ENCODE measurements at places on chromosomes 12 and 14. TPM values are rescaled to one million over a fixed set of nuclear protein-coding genes. Genes with fewer than 3 reads are reported as not detected.

TPH2 gene
- total RNA-seq: not detected

SLC39A9 gene
- total RNA-seq: 56.2 TPM

MOK gene
- 3.4 TPM for total RNA-seq

LTBP2 gene
- total RNA-seq: 138 TPM

CLEC9A gene
- not detected for total RNA-seq

OR6C3 gene
- not detected for total RNA-seq

ARHGAP9 gene
- total RNA-seq: not detected

HEBP1 gene
- total RNA-seq: 31.5 TPM

KCNH3 gene
- not detected for total RNA-seq

CLEC4A gene
- total RNA-seq: not detected

ZFYVE1 gene
- total RNA-seq: 17.4 TPM

TAS2R46 gene
- 0.73 TPM for total RNA-seq

FOXA1 gene
- 0.39 TPM for total RNA-seq

SMIM41 gene
- not detected for total RNA-seq

RFX4 gene
- not detected for total RNA-seq

COX8C gene
- total RNA-seq: not detected

SPX gene
- not detected for total RNA-seq

SLC8A3 gene
- not detected for total RNA-seq

INHBE gene
- not detected for total RNA-seq

POLR3B gene
- 11.9 TPM for total RNA-seq

ACOT4 gene
- total RNA-seq: 1.4 TPM

SERPINA12 gene
- total RNA-seq: not detected

All from mammary microvascular endothelial cell (primary cell).